NCI-H1417 (cell line): ENCODE measurements at places on chromosomes 11 and 22.

DNA sequence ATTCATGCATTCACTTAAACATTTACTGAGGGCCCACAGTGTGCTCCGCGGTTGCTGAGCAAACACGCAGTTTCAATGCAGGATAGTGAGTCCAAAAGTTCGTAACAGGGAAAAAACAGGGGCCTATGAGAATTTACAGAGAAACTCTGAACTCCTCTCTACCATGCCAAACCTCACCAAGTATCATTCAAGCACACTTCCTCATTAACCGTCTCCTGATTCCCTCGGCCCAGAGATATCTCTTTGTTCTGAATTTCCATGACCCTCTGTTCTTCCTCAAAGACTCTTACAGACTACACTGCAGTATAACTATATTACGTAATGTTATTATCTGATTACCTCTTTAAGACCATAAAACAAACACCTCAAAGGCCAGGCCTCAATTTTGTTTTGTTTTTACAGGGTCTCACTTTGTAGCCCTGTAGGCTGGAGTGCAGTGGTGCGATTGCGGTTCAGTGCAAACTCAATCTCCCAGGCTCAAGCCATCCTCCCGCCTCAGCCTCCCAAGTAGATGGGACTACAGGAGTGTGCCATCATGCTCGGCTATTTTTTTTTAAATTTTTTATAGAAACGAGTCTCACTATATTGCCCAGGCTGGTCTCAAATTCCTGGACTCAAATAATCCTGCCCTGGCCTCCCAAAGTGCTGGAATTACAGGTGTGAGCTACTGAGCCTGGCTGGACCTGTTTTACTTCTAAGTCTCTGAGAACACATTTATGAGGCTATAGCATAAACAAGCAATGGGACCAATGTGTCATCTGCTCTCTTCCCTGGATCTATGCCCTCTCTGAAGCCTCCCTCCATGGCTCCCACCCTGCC, 3.6 kb downstream of the HPS4 start:
- peak; percentile 19 for DNase-seq

DNA sequence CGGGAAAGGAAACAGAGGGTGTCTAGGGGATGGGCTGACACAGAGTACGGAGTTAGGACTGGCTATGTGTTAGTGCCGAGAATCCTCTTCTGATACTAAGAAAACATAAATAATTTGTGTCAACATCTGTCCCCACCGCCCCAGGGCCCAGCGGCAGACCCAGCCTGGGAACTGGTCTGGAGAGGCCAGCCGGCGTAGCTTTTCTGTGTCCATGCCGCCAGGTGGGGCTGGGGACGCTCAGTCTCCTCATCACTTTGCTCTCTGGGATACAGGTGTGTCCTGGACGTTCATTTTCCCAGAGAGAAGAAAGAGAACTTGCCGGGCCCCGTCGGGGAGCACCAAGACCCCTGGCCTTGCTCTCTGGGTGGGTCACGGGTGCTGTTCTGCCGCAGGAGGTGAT, 54.7 kb downstream of the WNT7B start:
- no peak for DNase-seq

DNA sequence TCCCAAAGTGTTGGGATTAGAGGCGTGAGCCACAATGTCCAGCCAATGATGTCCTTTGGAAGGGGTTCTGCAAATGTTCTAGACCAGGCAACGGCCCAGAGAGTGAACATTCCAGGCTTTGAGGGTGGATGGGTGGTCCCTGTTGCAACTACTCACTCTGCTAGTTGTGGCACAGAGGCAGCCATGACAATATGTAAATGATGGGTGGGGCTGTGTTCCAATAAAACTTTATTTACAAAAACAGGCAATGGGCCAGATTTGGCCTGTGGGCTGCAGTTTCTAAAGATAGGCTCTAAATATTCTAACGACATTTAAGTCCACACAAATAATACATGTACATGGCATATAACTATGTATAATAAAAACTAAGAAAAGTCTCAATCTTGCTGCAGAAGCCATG, 276.3 kb downstream of the CTTN start:
- DNase-seq, result no peak

DNA sequence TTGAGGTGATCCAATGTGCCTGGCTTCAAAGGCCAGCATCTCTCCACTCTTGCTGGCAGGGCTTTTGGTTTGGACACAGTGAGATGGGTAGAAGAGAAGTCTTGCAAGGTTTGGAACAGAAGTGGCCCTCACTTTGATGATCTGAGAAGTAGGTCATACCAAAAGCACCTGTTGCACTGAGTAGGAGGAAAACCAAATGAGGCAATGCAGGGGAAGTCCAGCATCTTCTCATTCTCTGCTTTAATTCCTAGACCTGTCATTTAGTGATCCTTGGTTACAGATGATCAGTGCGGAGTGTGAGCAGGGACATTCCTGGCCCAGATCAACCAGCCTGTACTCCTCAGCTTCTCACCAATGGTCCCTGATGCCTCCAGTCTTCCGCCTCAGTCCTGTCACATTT, 990.5 kb downstream of the OPCML start:
- DNase-seq, result no peak

DNA sequence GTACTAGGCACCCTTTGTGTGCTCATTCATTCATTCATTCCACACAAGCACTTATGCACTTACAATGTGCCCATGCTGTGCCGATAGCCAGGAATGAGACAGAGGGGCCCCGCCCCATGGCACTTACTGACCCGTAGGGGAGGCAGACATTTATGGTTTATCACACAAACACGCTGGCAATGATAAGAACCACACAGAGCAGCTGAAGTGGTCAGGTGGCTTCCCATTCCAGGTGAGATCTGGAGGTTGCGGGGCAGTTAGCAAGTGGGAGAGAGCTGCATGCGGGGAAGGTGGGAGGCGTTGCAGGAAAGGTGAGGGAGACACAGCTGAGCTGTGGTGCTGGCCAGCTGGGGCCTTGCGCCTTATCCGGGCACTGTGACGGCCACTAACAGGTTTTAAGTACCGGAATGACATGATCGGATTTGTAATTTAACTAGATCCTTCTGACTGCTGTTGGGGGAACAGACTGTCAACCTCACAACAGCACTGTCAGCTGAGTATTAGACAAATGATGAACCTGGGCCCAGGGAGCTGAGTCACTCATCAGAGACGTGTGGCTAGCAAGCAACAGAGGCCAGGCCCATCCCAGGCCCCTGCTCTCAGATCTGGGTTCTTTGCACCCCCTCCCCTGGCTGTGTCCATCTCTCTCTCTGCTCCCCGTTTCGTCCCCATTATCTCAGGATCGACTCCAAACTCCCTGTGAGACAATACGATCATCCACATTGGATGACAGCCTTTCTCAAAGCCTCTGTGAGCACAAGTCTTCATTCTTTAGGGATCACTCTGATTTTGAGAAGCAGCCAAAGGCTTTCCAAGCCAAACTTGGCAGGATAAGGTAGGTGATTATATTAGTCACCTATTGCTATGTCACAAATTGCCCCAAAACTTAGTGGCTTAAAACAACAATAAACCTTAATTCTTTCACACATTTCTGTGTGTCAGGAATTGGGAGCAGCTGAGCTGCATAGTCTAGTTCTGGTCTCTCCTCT, 28.4 kb downstream of the RASD2 start:
- DNase-seq, result no peak

- DNase-seq, result no peak
Measured at GRCh38 chr11:8719211-8719649, 36.6 kb downstream of the RPL27A start.

DNA sequence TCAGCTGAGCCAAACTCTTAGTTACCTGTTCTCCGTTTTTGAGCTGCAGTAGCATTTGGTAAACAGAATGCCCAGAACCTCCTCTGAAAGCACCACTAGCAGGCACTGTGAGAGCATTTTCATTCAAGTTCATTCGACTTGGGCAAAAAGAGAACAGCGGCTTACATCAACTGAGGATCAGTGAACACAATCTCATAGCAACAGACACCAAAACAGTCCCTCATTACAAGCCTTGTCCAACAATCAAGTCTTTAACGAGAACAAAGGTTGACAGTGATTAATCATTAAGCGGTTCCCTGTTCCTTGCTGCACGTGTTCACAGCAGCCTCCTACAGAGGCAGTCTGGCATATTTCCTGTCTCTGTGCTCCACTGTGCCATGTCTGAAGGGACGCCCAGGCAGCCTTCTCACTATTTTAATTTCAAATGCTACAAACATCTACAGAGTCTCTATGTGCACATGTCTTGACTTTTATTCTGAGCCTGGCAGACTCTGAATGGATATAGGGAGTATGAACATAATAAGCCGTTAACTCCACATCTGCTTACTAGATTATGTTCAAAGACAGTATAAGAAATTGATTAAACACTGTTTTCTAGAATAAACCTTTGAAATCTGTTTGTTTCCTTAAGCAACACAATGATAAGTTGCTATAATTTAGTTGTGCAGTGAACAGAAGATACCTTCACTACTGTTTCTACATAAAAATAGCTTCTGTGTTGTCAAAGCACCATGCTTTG, 88.3 kb upstream of the MTMR2 start:
- no peak for DNase-seq

DNA sequence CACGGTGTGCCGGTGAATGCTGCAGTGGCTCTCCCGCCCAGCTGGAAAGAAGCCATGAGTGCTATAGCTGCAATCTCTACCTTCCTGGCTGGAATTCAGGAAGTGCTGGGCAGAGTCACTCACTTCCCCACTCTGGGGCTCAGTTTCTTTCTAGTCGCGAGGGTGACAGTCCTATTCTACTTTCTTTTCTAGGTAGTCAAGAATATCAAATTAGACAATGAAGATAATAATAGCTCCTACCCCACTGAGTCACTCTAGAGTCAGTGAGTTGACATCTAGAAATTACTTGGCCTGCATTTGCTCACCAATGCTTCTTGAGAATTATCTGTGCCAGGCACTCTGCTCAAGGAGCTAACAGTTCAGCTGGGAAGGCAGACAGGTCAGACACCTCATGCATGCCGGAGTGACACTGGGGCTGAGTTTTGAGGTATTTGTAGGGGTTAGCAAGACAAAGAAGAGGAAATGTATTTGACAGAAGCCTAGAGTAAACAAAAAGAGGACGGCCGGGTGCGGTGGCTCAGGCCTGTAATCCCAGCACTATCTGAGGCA, 3.2 kb downstream of the CENPM start:
- no peak for DNase-seq

DNA sequence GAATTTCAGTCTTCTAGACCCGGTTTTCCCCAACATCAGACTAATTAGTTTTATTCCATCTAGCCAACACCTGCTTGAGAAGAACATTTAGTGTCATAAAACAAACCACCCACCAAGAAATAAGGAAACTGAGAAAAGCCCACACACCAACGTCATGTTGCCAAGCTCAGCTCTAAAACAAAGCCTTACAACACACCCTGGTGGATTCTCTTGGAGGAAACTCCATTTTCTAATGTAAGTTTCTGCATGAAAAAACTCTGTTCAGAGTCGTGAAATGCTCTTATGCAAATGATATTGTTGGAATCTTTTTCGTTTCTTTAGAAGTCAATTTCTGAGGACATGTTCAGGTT, 105.0 kb upstream of the RAG2 start:
- no peak for DNase-seq

- peak; percentile 68 for DNase-seq
Measured at GRCh38 chr11:30585892-30586250, 282 bp downstream of the MPPED2 start.

GRCh38 chr11:83265331-83265730, 20.8 kb downstream of the CCDC90B start:
- no peak for DNase-seq

GRCh38 chr11:70060611-70061293, 17.4 kb upstream of the ANO1 start:
- no peak for DNase-seq

GRCh38 chr11:15541079-15541478, 426.4 kb downstream of the INSC start:
- DNase-seq, result no peak

DNA sequence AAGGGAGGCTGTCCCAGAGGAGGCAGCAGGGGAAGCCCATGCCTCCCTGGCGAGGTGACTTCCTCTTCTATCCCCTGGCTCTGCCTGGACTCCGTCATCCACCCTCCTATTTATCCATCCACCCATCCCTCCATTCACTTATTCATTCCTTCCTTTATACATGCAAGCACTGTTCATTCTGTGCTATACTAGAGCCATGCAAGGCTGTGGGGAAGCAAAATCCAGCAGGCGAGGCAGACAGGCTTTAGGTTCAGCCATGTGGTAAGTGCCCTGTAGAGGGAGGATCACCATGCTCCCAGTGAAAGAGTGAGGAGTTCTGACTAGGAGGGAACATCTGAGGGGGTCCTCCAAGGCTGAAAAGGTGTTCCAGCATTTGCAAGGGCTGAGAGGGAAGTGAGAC, 1.2 kb upstream of the NAALADL1 start:
- DNase-seq, result no peak

- DNase-seq, result peak; percentile 71
Measured at GRCh38 chr22:31857247-31857646, 87.1 kb upstream of the YWHAH start.

DNA sequence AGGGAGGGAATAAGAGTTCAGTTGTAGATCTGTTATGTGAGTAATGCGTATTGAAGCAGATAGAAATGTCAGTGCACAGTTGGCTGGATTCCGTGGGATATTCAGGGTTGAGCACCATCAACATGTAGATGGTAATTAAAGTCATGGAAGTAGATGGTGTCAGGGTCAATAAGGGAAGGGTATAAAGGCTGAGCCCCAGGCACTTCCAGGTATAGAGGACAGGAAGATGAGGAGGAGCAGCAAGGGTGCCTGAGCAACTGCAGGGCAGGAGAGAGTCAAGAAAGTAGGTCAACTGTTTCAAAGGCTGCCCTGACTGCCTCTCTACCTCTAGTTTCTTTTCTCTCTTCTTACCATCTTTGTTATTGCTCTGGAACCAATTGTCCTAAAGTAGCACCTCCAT, 85.9 kb downstream of the MICAL2 start:
- DNase-seq, result no peak

- no peak for DNase-seq
Measured at GRCh38 chr22:47225080-47225930, 462.9 kb downstream of the TBC1D22A start.

GRCh38 chr11:111105566-111105965, 140.0 kb upstream of the POU2AF2 start:
- no peak for DNase-seq

GRCh38 chr11:66555416-66555815, 8.7 kb downstream of the ACTN3 start:
- no peak for DNase-seq

- no peak for DNase-seq
Measured at GRCh38 chr11:120091701-120092100, 46.2 kb downstream of the TRIM29 start.

- no peak for DNase-seq
Measured at GRCh38 chr22:36162127-36163034, 1.8 kb upstream of the APOL3 start.

- DNase-seq, result no peak
Measured at GRCh38 chr11:74123008-74123448, 47.8 kb downstream of the C2CD3 start.

DNA sequence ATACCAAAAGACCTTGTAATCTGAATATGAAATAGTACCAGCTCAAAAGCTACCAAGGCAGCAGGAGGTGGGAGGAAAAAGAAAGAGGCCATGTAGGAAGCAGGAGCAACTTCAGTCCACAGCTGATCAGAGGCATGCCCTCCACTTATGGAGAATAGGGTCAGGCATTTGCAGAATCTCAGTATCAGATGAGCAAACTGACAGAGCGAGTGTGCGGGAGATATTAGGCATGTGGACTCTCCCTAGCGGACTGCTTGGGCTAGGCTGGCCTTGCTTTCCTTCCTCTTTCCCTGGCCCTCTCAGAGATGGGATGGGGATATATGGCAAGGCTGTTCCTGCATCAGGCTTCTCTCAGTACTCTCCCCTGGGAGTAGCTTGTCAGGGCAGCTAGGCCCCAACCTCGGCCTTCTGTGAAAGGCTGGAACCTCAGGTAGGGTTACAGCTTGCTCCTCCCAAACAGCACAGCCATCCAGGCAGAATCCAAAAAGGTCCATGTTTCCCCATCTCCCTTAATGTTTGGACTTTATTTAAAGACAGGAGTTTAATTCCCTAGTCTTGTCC, 37.0 kb downstream of the ETS1 start:
- DNase-seq, result no peak
